Karpas-422 (cell line): ENCODE measurements at places on chromosomes 3 and 15.

DNA sequence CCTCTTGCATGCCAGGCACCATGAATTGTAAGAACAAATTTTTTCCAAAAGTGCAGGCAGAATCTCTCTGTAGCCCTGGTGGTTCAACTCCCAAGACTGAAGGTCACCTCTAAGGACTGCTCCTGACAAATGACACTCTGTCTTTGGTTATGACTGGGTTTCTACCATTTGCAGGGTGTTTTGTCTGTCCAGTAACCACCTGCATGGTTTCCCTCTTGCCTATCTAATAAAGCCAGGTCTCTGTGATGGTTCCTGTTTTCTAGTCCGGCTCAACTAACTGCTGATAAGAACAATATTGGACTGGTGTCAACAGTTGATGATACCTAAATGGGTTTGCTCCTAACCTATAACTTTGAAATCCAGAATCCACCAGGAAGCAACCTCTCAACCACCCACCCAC is 43.7 kb downstream of the ATP8B4 start:
- DNase-seq: no peak

- DNase-seq: no peak
These were observed 2.8 kb downstream of the EFHB start for GRCh38 chr3:19931180-19931692.

- no peak for DNase-seq
These were observed 177.3 kb upstream of the GOLIM4 start for GRCh38 chr3:168273036-168273435.

- peak; percentile 63 for DNase-seq
These were observed 45.6 kb downstream of the DLEC1 start for GRCh38 chr3:38084334-38085310.

- no peak for DNase-seq
These were observed 430.4 kb downstream of the RBMS3 start for GRCh38 chr3:29711255-29711771.

GRCh38 chr15:93770788-93771187 is 460.6 kb upstream of the MCTP2 start:
- DNase-seq: no peak

- DNase-seq: no peak
These were observed 27.4 kb upstream of the FAM174B start for GRCh38 chr15:92682741-92683510.

DNA sequence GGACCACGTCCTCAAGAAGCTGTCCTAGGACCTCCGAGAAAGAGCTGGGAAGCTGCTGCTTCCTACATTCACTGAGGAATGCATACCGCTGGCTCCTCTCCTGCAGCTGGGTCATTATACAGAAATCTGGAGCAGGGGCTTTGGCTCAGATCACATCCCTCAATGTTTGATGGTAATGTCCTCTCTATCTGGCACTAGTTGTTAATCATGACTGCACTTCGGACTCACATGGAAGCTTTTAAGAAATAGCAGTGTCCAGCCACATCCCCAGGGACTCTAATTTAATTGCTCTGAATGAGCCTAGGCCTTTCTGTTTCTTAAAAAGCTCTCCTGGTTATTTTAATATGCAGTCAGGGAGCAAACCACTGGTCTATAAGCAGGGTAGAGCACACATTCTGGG is 25.7 kb upstream of the MYRIP start:
- no peak for DNase-seq

DNA sequence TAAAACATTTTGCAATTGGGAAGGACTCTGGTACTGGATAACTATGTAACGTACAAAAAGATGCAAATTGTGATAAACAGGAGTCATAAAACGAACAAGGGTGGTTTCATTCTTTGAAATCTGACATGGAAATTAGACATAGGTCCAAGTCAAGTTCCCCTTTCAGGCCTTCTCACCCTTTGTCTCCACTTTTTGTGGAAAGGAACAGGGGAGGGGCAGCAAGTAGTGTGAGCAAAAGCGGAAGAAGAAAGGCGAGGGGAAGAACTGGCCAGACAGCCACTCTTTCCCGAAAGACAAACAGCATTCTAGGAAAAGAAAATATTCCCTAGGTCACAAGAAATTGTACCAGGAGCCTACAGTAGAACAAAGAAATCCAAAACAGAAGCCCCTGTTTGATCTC is 52.6 kb downstream of the MCF2L2 start:
- peak; percentile 67 for DNase-seq

DNA sequence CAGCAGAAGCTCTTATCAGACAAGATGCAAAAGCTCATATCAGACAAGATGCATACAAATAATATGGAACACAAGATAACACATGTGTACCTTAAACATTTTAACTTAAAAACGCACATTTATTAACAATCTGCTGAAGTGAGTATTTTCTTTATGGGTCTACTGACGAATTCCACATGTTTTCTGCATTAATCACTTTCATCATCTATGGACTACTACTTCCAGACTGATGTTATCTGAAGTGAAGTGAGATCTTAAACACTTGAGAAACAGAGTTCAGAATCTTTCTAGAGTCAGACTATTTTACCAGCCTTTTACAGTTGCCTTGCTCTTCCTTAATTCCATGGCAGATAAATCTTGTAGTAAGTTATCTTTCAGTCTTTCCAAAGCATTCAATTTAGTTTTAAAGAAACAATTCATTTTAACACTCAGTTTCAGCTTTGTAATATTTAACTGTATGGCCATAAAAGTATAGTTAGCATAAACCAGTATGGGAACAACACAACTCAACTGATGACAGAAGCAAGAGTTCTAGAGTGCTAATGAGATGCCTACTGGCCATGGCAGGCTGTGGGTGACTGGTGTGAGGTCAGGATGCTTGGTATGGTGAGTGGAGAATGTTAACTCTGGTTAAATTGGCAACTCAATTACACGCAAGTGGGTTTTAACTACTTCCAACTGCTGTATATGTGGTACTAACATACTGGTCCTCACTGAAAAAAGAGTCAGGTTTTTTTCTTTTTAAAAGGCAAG is 9.8 kb downstream of the CMTM6 start:
- no peak for DNase-seq

DNA sequence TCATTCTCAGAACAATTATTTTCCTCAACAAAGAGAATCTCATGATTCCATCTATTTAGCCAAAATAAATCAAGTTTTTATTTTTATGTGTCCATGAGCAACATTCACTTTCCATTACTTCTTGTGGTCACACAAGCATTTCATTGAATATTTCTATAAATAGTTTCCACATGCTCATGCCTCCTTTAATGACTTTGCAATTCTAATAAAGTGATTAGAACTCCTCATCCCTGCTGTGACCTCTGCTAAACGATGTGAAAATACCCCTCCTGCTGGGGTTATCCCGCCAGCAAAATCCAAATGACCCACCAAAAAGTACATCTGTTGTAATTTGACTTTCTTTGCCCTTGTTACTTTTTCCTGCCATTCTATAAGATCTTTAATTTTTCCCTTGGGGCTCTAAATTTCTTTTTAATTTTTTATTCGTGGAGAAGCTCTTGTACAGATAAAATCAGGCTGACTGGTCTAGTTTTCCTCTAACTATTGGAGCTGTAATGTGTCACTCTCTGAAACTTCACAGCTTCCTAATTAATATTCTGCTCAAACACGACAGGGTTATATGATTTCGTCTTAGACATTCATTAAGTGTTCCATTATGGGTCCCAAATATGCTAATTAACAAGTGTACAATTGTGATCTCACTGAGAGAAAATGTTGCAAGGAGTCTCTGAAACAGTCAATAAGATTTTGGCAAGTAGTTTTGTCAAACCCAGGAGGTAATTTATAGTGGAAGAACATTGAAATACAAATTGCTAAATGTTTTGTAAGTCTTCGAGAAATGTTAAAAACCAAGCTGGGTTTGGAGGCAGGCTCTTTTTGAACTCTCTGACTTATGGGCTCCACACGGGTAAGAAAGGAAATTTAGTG is 533.1 kb upstream of the NAALADL2 start:
- DNase-seq: no peak

- DNase-seq: no peak
These were observed at the start of gene BCHE for GRCh38 chr3:165837058-165837525. TSS of gene BCHE (minus strand) at chr3:165837423. CDS start at chr3:165831033, 6,390 bp downstream.

DNA sequence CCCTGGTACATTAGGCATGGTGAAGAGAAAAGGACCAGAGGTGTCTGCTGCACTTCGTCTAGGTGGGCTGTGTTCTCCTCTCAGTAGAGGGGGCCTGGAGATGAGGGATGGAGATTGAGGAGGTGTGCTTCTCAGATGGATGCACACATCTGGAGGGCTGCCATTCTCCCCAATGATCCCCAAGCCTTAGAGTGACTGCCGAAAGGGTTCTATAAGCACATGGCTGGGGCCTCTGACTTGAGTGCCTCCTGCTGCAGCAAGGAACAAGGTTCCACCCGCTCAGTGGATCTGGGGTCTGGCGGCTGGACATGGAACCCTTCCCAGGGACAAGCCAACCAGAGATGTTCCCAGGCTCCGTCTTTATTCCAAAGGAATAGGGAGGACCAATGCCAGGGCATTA is 66.8 kb downstream of the CPN2 start:
- no peak for DNase-seq

GRCh38 chr3:113912552-113913236 is 35.1 kb upstream of the ZDHHC23 start:
- peak; percentile 79 for DNase-seq

- DNase-seq: no peak
These were observed 9.2 kb downstream of the RAP2B start for GRCh38 chr3:153171256-153171655.

GRCh38 chr3:58144478-58145325 is 66.1 kb downstream of the DNASE1L3 start:
- no peak for DNase-seq

GRCh38 chr15:50225057-50225456 is 40.5 kb downstream of the HDC start:
- no peak for DNase-seq

GRCh38 chr3:146503461-146504202 is 34.3 kb upstream of the PLSCR2 start:
- DNase-seq: peak; percentile 63

DNA sequence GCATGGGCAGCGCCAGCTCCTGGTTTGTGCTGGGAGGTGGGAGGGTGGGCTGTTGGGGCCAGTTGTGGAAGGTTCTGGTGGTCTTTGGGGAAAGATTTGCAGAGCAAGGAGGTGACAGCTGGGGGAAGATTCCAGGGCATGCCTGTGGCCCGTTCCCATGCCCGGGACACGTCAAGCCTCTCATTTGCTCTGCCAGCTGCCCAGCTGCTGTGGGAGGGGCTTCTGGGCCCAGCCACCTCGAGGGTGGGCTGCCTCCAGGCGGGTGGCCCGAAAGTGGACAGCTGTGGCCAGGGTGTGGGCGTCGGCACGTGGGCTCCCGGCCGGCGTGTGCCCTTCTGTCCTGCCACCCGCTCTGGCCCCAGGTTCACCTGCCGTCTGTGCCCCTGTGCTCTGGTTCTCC is 17.2 kb downstream of the PLXNA1 start:
- no peak for DNase-seq

GRCh38 chr3:139134678-139135372 is 90.1 kb upstream of the PRR23C start:
- no peak for DNase-seq

GRCh38 chr3:112373924-112374323 is 41.0 kb downstream of the CD200 start:
- DNase-seq: no peak

DNA sequence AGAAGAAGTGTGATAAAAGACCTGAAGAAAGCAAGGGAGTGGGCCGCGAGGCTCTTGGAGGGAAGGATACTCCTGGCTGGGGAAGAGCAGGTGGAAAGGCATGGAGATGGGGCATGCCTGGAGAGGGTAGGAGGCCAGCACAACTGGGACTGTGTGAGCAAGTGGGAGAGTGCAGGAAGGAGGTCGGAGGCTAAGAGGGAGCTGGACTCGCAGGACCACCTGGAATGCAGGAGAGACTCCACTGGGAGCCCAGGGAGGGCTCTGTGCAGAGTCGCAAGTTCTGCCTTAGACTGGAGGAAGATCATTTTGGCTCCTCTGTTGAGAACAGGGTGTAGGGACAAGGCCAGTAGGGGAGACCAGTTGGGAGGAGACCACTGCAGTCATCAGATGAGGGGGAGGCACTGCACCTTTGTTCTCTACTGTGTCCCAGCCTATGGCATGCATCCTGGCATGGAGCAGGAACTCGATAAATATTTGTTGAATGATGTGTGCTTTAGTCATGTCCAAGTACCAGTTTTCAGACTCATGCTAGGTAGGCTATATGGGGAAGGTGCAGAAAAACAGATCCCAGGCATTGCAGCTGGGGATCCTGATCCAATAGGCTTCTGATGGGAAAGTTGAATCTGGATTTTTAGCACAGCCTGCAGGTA is 13.7 kb downstream of the FAM107A start:
- no peak for DNase-seq

- no peak for DNase-seq
These were observed 69.0 kb upstream of the THBS1 start for GRCh38 chr15:39511916-39512260.

DNA sequence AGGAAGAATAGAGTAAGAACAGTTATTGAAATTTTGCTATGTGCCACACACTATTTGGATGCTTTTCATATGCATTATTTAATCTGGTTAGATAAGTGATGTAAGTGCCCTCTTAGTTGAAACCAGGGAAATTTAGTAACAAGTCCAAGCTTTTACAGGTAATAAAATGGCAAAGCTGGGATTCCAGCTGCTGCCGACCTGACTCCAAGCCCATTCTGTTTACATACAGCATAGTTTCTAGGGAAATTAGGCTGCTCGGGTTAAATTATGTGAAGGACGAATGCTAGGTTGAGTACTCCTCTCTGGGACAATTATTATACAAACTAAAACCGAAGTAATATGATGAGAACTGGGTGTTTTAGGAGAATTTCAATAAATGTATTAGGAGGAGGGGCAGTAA is 38.7 kb upstream of the FAH start:
- DNase-seq: no peak

GRCh38 chr3:106302451-106303221 is 433.8 kb upstream of the CBLB start:
- DNase-seq: peak; percentile 71

GRCh38 chr3:74267131-74267530 is 347.3 kb downstream of the CNTN3 start:
- no peak for DNase-seq

- DNase-seq: no peak
These were observed 307.3 kb downstream of the SV2B start for GRCh38 chr15:91407269-91407889.
